ENCODE measurements at places on chromosomes 13 and 19.

- DNase-seq, result no peak
Measured at GRCh38 chr13:19836472-19836871, 27.0 kb downstream of the ZMYM5 start.

GRCh38 chr13:73090116-73090822 is 31.5 kb downstream of the KLF5 start:
- peak; percentile 16 for DNase-seq

GRCh38 chr13:28440774-28441504 is 54.0 kb downstream of the FLT1 start:
- DNase-seq, result no peak

DNA sequence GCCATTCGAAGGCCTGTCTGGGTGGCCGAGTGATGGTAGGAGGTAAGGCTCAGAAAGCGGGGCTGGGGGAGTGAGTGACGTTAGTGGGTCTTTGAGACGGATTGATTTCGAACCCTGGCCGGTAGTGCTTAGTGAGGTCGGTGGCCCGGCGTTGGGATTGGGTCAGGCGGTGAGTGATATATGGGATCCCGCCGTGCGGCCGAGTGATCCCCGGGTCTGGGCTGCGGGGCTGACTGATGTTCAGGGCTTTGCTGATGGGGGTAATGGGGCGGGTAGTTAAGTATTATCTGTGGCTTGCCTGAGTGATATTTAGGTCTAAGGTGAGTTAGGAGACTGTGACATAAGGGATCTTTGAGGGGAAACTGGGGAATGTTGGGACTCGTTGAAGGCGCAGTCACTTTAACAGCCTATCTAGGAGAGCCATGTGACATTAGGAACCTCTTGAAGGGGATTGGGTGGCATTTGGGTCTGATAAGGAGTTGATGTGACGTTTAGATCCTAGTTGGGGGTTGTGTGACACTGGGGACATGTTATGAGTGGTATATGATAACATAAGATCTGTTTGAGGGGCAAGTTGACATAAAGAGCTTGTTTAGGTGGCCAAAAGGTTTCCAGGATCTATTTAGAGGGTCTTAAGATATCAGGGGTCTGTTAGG is 543 bp downstream of the PSMC4 start:
- no peak for DNase-seq

GRCh38 chr13:106372199-106373155 is 163.0 kb downstream of the EFNB2 start:
- DNase-seq, result no peak

GRCh38 chr19:6958791-6959190 is 62.4 kb downstream of the MBD3L2B start:
- no peak for DNase-seq

DNA sequence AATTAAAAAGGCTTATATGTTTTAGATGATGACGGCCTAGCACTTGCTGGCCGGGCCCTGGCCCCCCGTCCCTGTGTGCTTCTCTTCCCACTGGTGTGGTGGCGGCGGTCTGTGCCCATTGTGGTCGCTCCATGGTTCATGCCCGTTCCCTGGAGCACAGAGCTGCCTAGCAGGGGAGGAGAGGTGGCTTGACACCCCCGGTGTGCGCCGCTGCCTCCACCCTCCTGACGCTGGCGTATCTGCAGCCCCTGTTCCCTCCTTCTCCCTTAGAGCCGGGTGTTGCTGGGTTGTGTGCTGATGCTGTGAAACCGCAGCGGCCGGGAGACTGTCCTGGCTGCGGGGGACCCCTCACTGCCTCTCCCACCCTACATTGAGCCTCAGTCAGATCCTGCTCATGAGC is 29.1 kb downstream of the DOT1L start:
- no peak for DNase-seq

- no peak for DNase-seq
Measured at GRCh38 chr19:16330368-16330801, 5.8 kb downstream of the KLF2 start.
